CD8-positive, alpha-beta T cell (primary cell): ENCODE measurements at places on chromosomes 12 and 14.

- DNase-seq, result no peak
Observed at GRCh38 chr12:129226851-129227250, 373.6 kb downstream of the GLT1D1 start.

DNA sequence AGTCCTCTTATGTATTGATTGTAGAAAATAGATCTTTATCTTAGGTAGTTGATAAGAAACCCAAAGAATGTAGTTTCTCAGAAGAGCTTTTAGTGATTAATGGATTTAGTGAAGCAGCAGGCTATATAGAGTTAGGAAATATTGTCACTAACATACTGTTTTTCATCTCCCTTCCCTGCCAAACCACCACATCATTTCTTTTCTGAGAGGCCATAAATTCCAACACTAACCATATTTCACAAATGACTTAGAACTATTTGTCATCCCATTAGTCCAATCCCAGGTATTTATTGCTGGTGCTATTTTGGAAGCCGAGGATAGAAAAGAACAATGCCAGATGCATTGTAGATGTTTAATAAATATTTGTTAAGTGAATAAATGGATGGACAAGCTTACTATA, 185.7 kb downstream of the KICS2 start:
- no peak for DNase-seq

DNA sequence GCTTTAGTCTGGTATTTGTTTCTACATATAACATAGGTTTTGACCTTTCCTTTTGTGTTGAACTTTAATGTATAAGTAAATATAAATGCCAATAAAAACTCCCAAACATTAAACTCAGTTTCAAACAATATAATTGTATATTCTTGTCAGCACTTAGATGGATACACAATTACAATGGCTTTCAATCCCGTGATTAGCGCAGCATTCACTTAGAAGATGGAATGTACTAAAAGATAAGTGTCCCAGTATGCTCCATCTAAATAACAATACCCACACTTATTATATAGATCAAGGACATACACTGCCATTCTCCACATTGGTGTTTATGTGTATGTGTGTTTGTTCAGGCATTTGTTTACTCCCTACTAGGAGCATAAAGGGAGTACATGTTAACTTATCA, 193.1 kb downstream of the SOX5 start:
- no peak for DNase-seq

DNA sequence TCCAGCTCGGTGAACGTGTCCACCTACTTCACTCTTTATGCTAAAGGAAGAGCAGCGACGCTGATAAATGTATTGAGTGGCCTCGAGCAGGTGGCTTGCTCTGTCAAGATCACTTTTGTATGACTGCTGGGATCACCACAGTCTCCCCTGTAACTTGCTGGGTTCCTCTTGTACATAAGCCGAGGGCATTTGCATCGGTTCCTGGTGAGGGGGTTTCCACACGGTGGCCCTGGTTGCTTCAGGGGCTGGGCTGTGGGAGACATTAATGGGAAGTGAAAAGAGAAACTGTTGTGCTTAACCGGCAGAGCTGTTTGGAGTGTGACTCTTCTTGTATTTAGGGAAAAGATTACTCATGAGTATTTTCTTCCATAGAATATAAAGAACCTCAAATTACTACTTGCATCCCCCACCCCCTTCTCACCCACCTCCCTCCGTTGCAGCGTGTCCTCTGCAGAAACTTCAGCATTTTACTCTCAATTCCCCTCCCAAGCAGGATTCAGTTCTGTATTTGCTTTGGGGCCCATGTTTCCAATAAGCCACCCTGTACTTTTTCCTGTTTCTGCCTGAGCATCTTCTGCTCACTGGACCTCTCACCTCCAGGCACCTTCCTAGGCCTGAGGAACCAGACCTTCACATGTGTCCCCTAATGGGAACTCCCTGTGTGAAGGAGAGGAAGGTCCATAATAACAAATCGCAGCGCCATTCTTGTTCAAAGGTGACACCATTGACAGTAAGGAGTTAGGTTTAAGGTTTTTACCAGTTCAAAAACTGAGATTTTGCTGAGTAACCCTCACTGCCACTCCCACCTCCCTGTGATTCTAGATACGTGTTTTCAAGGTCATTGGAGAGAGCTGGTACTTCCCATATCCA, 187.0 kb downstream of the ETV6 start:
- DNase-seq, result no peak

- no peak for DNase-seq
Observed at GRCh38 chr12:3326156-3326849, 164.7 kb upstream of the PRMT8 start.

DNA sequence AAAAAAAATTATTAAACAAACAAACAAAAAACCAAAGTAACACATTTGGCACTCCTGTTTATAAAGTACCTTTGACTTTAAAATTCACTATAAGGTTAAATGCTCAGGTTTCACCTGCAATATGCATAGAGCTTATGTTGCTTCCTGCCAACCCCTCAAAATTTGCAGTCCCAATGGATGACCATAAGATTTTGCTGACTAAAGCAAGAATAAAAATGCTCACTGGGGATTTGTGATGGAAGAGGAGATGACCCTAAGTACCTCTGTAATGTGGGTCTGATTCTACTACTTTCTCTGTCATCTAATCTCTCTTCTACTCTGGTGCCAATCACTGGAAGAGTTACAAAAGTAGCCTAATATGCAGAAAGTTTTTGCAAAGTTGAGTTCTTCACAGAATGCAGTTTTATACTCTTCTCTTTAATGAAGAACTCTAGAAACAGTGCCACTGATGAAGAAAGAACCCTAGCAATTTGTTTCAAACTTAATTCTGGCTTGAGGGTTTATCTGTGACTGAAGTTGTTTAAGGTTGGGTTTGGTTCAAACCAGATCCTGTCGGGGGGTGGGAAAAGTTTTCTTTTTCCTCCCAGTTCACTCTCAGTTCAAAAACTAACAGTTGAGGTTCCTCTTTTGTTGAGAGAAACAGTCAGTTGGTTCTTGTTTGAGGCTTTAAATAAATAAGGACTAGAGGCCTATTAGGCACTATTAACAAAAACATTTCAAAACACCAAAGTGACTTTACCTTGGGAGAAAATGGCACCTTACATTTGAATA, 10.9 kb downstream of the WASHC3 start:
- DNase-seq, result no peak

GRCh38 chr12:76588881-76589565, 29.5 kb upstream of the OSBPL8 start:
- DNase-seq, result no peak

GRCh38 chr12:11756523-11756922, 107.0 kb downstream of the ETV6 start:
- DNase-seq, result no peak

GRCh38 chr12:12020762-12021161, 50.0 kb upstream of the BCL2L14 start:
- no peak for DNase-seq

GRCh38 chr12:19248929-19249602, 119.5 kb downstream of the PLEKHA5 start:
- no peak for DNase-seq

GRCh38 chr12:52870361-52871290, 21.8 kb upstream of the KRT78 start:
- DNase-seq, result peak; percentile 76

DNA sequence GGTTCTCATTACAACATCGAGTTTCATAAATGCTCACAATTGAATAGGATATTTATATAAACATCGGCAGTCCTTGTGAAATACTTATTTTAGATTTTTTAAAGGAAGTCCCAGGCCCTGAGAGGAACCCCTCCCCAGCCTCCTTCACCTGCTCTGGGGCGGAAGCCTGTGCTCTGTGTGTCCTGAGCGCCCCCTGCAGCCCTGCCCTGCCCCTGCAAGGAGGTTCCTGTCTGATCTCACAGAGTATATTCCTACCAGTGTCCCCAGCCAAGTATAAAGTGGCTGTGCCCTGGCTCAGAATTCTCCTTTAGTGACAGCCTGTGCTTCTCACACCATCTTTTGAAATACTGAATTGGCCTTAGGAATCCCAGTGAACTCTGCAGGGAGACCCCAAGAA, 659.5 kb downstream of the TMEM121 start:
- peak; percentile 78 for DNase-seq

DNA sequence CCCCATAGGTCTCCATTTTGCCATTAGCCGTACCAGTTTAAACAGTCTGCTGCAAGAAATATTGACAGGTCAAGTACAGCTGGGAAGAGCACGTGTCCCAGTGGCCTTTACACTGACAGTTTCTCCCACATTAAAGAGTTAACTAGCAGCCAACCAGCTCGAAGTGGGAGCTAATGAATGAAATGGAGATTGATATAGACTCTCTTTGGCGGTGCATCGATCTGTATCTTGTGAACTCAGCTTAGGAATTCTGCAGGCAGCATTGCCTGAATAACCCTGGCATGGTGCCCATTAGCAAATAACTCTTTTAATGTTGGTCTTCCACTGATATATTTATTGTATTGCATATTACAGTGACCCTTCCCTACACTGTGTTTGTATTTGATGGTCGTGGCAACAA, 319.4 kb downstream of the EGLN3 start:
- DNase-seq, result no peak

DNA sequence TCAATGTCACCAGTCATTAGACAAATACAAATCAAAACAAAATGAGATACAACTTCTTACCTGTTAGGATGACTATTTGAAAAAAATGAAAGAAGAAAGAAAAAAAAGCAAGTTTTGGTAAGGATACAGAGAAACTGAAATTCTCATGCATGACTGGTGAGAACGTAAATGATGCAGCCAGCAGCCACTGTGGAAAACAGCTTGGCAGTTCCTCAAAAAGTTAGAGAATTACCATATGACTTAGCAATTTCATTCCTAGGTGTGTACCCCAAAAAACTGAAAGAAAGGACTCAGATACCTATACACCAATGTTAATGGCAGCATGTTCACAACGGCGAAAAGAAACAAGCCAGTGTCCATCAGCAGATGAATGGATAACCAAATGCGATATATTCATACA, 26.6 kb downstream of the NINJ2 start:
- DNase-seq, result no peak

- no peak for DNase-seq
Observed at GRCh38 chr12:43271659-43272058, 280.3 kb downstream of the ADAMTS20 start.

- no peak for DNase-seq
Observed at GRCh38 chr14:80587096-80587724, 354.3 kb downstream of the CEP128 start.

DNA sequence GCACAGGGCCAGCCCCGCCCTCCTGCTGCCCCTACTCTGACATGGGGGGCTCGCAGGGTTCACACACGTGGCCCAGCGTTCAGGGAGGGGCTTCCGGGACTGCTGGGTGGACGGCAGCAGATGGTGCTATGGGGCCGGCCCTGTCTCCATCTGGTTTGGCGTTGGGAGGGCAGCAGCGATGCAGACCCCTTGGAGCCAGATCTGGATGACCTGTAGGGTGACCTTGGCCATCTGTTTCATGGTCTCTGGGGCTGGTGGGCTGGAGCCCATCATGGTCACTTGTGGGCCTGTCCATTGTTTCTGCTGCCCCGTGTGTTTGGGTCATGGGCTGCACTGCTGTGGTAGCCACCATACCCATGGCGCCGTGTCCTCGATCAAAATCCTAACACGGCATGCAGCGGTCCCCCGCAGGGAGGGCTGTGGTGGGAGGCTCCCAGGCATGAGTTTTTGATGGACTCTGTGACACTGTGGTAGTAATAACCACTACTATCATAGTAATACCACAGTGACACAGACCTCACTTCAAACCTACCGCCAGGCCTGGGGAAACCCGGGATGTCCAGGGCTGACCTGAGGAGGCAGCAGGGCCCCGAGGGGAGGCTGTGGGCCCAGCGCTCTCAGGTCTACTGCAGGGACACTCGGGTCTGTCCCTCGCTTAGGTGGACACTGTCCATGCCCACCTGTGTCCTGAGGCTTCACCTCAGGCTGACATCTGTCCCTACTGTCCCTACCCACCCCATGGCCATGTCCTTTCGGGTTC, 359.4 kb downstream of the TMEM121 start:
- DNase-seq, result no peak

DNA sequence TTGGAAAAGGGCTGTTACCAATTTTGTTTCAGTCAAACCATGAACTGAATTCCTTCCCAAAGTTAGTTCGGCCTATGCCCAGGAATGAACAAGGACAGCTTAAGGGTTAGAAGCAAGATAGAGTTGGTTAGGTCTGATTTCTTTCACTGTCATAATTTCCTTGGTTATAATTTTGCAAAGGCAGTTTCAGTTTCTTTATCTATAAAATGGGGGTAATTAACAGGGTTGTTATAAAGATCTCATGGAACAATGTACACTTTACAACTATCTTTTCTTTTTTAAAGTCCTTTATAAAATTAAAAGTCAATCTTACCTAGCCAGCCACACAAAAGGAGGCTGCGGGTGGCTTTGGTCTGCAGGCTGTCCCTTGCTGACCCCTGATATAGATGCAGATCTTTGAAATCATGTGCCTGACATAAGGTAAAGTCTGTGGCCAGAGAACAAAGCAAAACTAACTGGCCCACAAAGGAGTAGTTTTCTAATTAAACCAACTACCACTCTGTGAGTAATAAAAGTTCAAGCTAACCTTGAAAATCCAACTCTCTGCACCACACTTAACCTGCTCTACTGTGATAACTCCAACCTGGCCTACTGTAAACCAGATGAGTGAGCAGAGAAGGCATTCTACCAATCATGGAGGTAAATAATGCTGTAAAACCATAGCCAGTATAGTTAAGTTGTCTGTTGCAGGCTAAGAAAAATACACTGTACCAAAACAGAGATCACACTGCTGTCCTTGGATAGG, 49.5 kb downstream of the SLC38A1 start:
- DNase-seq, result no peak

DNA sequence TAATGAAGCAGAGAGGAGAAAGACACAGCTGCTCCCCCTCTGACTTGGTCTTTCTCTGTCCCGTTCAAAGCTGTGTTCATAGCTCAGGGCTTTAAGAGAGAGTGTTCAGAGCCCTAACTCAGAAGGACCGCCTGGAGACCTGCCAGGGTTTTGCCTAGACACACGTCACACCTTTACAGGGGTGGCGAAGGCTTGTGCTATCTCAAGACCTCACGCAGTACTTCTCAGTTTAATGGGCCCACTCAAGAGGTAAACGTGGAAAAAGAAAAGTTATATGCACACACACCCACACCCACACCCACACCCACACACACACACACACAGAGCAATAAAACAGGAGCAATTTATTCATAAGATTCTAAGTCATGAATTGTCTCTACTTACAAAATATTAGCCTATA, 374.3 kb downstream of the C12orf75 start:
- no peak for DNase-seq

DNA sequence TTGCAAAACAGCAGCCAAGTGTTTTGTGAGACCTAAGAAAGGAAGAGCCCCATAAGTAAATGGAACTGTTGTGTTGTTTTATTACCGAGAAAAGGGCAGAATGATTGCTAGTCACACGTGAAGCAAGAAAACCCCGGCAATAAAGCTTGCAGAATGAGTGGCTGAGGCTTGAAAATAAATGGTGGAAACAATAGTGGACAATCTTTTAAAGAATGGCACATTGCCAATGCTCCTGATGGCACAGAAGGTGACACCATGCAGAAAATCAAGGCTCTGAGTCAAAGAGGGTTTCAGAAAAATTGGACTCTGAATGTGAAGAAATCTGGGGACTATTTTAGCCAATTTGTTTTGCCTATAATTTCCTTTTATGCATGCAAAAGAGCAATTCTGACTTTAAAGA, 4.0 kb upstream of the AQP2 start:
- no peak for DNase-seq
